ENCODE measurements at places on chromosomes 4 and X.

- no peak for DNase-seq
Observed at GRCh38 chrX:112799425-112799824, 41.2 kb downstream of the AMOT start.

- no peak for DNase-seq
Observed at GRCh38 chr4:102477657-102478056, 23.5 kb upstream of the NFKB1 start.

DNA sequence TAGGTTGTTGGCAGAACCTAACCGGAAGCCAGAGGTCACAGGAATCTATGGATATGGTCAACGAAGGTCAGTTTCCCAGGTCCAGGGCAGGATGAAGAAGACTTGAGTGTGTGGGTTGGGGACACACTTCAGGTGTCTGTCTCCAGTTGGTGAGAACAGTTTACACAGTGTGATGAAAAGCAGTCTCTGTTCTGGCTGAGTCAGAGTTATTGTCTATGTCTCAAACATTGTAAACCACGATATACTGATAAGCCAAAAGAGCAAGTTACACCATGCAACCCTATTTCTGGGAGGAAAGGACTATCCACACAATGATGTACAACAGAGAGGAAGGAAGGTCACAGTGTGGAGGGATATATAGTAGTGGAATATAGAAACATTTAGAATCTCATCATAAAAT is 187.1 kb upstream of the C1QTNF7 start:
- DNase-seq, result no peak

GRCh38 chr4:73452953-73453700 is 17.1 kb downstream of the AFP start:
- no peak for DNase-seq

- no peak for DNase-seq
Observed at GRCh38 chrX:134512566-134512965, 52.6 kb downstream of the HPRT1 start.

Data from stimulated activated CD4-positive, alpha-beta T cell treated with anti-CD3 and anti-CD28 coated beads, Interleukin-2, amount 100 ng/mL, for 48 hours (primary cell).